Stimulated activated CD4-positive, alpha-beta T cell treated with anti-CD3 and anti-CD28 coated beads, Interleukin-15, amount 100 ng/mL, for 48 hours (primary cell): ENCODE measurements at places on chromosomes 16 and 17.

DNA sequence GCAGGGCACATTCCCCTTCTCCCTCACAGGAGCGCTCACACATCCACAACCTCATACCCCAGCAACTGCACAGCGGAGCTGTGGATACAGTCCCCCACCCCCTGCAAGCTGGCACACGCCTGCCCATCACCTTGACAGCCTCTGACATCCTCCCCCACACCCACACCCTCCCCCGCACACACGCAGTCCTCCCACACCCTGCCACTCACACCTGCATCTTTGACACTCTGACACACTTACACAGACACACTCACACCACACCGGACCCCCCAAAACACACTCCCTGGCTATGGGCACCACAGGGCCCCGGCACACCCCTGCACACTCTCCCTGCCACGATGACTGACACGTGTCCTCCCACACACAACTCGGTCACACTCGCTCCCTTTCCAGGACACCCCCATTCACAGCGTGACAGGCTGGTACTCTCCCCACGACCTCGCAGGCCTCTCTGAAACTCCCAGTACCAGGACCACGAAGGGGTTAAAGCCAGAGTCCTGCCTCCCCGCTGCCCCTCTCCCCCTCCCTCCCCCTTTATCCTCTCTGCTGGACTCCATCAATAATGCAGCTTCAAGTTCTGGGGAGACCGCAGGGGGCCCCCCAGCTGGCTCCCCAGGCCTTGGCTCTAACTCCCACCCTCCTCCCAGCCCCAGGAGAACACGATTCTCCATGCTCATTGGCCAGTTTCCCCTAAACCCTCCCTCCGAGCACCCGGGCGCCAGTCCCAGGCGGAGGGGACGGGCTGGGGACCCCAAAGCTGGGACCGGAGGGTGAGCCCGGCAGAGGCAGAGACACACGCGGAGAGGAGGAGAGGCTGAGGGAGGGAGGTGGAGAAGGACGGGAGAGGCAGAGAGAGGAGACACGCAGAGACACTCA, at the start of gene PPP1R1B:
Gene PPP1R1B (plus strand): TSS at position 782 of the 876 bp plus-strand sequence. CDS start 441 bp downstream, outside the sequence.
- DNase-seq, result no peak

DNA sequence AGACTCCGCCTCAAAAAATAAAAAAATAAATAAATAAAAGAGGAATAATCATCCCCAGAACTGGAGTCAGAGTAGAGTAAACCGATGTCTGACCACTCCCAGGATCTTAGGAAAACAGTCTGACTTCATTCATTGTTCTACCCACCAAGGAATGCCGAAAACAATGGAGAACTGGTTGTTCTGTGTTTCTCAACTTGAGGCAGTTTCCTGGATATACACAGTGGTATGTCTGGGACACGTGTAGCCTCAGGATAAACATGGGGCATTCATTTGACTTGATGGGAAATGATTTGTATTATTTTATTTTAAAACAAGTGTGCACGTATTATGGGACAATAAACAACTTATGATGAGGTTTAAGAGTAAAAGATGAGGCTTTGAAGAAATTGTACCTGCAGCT, 32.8 kb upstream of the PAFAH1B1 start:
- no peak for DNase-seq

DNA sequence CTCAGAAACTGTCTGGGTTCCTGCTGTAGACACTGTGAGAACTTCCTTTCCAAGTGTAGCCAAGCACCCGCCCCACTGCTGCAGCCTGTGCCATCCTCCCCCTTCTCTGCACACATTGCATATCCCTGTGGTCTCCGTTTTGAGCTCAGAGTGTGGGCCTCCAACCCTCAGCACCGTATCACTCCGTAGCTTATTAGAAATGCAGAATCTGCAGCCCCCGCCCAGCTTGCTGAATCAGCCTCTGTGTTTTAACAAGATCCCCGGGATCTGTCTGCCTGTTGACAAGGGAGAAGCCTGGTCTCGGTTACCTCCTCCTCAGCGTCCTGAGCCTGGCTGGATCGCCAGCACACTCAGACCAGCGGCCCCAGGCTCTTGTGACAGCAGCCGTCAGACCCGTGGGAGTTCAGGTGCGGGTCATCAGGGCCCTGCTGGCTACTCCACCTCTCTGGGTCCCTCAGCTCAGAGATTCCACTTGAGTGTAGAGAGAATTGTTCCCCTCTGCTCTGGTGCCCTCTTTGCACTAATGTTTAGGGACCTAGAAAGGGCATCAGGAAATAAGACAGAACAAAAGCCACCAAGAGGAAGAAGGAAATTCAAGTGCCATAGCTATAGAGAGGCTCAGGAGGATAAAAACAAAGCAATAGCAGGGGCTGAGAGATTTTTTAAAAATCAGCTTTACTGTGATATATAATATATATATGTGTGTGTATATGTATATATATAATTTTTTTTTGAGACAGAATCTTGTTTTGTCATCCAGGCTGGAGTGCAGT, 92.3 kb downstream of the PITPNC1 start:
- no peak for DNase-seq

DNA sequence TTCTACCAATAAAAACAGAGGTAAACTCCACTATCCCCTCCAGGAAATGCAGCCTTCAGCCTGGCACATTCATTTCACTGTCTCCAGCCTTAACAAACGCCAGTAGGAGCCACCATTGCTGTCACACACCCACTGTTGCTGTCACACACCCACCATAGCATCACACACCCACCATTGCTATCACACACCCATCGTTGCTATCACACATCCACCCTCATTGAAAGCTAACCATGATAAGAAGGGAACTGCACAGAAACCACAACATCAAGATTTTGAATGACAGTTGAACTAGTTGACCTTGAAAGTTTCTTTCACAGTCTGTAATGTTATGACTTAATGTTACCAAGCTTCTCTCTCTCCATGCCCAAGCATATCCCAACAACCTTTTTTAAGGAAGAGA, 38.1 kb downstream of the SHCBP1 start:
- no peak for DNase-seq

DNA sequence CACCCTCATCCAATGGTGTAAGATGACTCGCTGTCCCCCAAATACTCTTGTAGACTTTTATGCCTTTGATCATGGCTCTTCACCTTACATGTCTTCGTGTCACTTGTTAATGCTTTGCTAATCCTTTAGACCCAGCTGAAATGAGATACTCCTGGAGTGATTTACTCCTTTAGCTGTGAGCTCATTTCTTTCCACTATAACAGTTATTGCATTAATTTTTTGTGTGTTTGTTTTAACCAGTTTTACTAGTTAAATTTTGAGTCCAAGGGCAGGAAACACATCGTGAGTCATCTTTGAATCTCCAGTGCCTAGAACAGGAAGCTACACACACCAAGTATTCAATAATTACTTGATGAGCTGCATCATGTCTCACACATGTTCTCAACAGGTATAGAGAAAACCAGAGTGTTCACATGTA, 6.5 kb upstream of the CTCF start:
- DNase-seq, result no peak

DNA sequence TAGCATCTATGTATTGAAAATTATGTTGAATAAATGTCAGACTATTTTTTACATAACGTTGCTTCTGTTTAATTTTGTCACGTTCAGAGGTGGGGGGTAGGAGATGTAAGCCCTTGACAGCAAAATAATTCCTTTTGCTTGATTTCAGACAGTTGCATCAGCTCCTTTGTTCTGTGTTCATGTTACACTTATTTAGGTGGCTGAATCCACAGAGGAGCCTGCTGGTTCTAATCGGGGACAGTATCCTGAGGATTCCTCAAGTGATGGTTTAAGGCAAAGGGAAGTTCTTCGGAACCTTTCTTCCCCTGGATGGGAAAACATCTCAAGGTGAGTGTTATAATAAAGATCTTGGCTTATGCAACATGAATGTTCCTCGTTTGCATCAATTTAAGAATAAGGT, 4.5 kb downstream of the HERPUD1 start:
- DNase-seq, result no peak

DNA sequence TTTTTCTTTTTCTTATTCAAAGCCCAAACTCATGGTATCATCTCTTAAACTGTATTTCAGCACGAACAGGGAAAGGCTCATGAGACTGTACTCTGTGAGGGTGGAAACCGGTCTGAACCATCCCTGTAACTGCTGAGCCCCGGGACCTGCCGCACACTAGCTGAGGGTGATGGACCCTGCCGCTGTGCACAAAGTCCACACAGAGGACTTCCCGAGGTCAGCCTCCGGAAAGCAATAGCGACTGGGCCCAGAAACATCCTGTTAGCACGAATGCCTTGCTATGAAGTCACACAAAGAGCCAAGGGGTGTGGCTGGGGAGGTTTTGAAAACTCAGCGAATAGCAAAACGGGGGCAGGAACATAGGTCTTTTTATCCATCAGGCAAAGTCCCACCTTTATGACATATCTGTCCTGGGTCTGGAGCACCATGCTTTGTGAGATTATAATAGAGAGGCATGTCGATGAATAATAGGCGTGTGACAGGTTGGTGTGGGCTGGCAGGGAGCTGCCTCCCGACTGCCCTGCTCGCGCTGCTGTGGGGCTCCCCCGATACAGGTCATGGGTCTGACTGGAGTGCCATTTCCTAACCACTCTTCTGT, 33.4 kb downstream of the CDK5R1 start:
- no peak for DNase-seq

GRCh38 chr16:72873853-72874252, 174.1 kb downstream of the ZFHX3 start:
- DNase-seq, result no peak

DNA sequence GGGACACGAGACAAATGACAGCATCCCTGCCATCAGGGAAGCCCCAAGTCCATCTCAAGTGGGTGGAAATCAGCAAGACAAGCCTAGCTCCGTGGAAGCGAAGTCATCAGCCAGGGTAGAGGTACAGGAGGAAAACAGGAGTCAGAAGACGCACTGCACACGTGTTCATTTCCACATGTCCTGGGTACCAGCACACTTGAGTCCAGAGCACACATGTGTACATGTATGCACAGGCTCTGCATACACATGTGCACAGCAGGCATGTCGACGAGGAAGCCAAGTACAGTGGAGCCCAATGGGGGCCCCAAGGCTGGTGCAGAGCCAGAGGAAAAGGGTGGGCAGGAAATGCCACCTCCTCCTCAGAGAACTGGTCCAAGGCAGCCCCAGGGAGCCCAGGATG, 75.9 kb downstream of the ZNF423 start:
- DNase-seq, result no peak

DNA sequence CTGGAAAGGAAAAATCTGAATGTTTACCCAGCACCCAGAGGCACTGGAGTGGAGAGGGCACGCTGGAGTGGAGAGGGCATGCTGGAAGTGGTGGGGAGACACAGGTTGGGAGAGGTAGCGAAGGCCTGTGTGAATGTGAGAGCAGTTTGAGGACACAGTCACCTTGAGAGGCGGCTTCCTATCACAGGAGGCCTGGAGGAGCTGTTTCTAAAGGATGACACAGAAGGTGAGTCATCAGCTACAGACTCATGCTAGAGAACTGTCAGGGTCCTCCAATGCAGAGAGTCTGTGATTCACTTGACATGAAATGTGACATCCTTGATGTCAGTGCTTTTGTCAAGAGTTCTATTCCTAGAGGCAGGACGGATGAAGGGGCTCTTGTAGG, 13.8 kb downstream of the CTRL start:
- DNase-seq, result no peak

DNA sequence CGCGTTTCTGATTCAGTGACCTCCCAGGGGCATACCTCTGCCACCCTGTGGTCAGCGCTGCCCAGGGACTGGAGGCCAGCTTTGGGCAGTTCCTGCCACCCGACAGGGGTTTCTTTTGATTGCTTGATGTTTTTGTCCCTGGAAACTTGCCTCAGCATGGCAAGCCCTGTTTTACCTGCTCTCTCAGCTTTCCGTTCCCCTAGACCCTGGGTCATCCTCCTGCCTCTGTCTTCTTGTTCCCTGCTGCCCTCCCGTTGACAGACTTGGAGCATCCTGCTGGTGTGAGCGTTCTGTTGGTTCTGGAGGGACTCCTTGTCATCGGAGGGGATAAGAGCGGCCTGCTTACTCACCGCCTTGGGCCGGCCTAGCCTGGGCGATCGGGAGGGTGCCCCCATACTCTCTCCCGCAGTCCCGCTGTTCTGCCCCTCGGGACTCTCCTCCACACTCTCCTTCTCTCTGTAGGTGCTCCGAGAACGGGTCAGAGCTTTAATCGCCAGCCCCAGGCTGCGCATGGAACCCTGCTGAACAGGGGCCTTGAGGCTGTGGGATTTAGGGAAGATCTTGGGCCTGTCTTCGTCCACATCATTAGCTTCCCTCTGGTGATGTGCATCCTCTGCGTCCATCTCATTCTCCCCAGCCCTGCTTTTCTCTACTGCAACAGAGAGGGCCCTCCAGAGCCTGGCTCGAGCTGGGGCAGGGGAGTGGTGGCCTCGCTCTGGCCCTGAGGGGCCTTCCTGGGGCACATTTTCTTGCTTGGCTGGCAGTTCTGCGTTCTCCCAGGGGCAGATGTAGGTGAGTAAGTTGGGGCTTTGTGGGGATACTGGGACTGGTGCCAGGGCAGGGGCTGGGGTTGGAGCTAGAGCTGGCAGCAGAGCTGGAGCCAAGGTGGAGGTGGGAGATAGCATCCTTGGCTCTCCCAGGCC, 13.7 kb downstream of the GPR179 start:
- DNase-seq, result no peak

- DNase-seq, result no peak
These were observed 49.0 kb upstream of the ENDOV start for GRCh38 chr17:80365983-80366382.

GRCh38 chr17:77404812-77405581, 264.2 kb downstream of the SEC14L1 start:
- peak; percentile 72 for DNase-seq

DNA sequence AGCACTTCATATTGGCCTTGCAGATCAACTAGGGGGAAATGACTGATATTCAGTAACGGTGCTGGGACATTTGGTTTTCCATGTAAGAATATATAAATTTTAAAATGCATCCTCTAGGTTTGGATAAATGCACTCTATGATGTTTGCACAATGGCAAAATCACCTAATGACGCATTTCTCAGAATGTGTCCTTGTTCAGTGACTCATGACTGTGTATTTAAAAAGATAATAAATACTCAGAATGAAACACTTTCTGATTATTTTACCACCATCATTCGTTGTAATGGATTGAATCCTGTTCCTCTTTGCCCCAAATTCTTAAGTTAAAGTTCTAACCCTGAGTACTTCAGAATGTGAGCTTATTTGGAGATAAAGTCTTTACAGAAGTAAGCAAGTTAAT, 17.2 kb upstream of the ADGRG1 start:
- DNase-seq, result no peak

- no peak for DNase-seq
These were observed 111.9 kb upstream of the CORO6 start for GRCh38 chr17:29734640-29735039.

- no peak for DNase-seq
These were observed 227.3 kb downstream of the HAPSTR1 start for GRCh38 chr16:9318764-9319163.
